ENCODE measurements at places on chromosomes 1 and 21.

DNA sequence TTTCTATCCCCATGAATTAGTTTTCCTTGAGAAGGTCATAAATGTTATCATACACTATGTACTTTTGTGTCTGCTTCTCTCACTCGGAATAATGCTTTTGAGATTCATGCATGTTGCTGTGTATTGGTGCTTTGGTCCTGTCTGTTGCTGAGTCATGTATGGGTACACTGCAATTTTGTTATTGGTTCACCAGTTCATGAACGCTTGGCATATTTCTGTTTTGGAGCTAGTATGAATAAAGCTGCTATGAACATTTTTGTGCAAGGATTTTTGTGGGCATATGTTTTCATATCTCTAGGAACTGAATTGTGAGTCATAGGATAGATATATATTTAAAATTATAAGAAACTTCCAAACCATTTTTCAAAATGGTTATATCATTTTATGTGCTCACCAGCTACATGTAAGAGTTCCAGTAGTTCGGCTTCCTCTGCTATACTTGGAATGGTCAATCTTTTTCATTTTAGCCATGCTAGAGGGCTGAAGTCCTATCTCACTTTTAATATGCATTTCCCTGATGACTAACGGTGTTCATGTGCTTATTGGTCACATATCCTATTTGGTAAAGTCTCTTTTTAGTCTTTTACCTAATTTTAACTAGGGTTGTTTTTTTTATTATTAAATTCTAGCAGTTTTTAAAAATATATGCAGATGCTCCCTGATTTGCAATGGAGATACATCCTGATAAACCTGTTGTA, 38.2 kb downstream of the ETS2 start:
- DNase-seq: no peak

DNA sequence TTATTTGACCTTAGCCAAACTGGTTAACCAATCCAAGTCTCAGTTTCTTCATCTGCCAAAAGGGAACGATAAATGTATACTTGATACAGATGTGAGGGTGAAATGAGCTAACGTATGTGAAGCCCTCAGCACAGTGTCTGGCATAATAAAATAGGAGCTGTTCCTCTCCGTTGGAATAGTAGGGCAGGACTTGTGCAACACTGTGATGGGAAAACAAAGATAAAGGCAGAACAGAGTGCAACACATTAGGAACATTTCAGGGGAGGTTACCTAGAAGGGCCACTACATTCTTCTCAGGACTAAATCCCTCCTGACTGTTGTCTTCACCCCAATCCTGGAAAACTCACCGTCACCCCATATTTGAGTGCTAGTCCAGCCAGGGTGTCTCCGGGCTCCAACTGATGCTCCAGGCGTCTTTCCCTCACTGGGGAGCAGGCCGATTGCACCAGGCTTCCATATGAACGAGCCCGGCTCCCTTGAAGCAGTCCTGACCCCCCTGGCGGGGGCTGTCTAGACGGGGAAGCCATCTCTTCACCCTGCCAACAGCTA, 896 bp downstream of the LYSMD1 start:
- DNase-seq: no peak

GRCh38 chr1:203644661-203645510, 18.3 kb downstream of the ATP2B4 start:
- no peak for DNase-seq

GRCh38 chr21:44686000-44686781, 4.2 kb upstream of the KRTAP12-1 start:
- DNase-seq: no peak

DNA sequence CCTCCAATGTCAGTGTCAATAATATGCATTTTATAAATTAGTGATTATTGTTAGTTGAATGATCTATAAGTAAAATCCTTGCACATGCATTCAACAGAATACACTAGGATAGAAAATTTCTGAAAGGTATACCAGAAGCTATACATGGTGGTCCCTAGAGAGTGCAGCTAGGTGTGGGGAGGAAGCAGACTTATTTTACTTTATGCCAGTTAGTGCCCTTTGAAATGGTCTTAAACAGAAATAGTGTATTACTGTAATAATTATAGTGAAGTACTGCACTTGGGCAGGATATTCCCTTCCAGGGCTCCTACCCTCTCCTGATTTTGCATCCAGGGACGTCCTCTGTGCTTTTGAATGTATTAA, 23.2 kb upstream of the WDR26 start:
- DNase-seq: no peak

GRCh38 chr21:44370027-44370735, 16.8 kb downstream of the TRPM2 start:
- DNase-seq: no peak

DNA sequence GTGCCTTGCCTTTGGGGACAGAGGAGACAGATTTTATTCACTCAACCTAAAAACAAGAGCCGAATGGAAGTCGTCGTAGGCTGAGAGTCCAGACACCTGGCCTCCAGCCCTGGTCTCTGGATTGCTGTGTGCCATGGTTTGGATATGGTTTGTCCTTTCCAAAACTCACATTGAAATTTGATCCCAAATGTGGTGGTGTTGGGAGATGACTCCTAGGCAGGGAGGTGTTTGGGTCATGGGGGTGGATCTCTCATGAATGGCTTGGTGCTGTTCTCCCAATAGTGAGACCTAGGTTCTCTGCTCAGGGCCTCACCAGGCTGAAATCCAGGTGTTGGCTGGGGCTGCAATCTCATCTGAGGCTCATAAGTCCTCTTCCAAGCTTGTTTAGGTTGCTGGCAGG, 75.5 kb downstream of the FOXD2 start:
- DNase-seq: no peak

GRCh38 chr1:48869116-48869893, 92.6 kb upstream of the BEND5 start:
- no peak for DNase-seq

- no peak for DNase-seq
These were observed 3.7 kb upstream of the NEK7 start for GRCh38 chr1:198153103-198153502.

GRCh38 chr1:42312576-42313212, 22.3 kb downstream of the FOXJ3 start:
- DNase-seq: no peak

DNA sequence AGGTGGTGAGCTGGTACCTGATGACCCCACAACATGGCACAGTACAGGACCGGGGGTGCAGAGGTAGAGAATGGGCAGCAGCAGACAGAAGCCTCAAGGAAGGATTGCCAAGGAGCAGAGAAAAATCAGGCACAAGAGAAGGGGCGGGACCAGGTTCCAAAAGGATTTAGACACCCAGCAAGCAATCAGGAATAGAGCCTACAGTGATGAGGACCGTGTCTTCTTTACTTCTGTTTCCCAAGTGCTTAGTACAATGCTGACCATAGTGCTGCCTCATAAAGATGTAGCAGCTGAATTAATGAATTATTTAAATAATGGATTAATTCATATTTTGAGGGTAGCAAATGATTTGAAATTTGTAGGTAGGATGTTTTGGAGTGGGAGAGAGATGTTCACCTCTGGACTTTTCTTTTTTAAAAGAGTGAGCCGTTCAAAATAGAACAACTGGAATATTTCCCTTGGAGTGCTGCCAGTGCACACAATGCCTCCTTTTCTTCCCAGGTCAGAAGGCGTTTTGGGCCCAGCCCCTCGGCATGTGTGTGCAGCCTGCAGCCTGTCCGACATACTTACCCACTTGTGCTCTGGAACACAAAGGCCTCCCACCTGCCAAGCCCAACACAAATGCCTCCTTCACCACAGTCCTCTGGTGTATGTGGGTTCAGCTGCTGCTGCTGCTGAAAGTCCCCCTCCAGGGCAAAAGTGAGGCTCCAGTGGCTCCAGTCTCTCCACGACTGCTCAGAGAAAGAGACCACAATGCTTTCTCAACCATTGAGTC, 19.6 kb downstream of the KANK4 start:
- no peak for DNase-seq

DNA sequence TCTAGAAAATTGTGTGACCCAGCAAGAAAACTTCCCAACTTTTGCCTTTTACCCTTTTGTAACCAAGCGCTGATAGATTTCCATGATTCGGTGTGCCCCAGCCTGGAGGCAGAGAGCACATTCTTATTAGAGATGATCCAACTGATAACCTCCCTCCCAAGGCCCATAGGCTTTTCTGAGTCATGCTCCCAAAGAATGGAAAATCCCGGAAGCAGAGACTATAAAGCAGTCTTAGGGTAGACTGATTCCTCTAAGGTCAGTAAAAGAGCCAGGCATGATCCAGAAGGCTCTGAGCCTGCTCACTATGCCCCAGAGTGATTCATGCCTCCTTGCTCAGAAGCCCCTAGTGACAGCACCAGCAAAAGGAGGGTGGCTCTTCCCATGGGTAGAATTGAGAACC, 4.3 kb downstream of the CAMK1G start:
- no peak for DNase-seq

- DNase-seq: peak; percentile 53
These were observed 24.4 kb upstream of the PWP2 start for GRCh38 chr21:44082648-44083440.
